ENCODE measurements at places on chromosomes 3 and 15. TPM values are rescaled to one million over a fixed set of nuclear protein-coding genes. Genes with fewer than 3 reads are reported as not detected.

DNA sequence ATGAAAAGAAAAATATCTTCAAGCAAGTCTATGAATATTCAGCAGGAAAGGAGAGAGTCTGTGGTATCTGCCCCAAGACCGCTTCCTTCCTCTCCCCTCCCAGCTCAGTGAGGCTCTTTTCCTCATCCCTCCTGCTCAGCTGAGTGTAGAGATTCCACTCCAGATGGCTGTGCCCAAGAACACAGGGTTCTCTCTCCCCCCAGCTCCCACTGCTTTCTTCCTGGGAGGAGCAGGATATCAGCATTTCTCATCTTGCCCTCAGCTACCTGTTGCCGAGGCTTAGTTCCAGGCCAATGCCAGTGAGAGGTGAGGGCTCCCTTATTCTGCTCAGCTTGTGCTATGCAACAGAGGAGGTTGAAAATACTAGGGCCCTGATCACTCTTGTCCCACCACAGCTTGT, 211.9 kb downstream of the SV2B start:
- peak; percentile 77 for DNase-seq
- H3K36me3 ChIP-seq, result no peaks in the 10 kb centered on the region
- no peaks in the 10 kb centered on the region for H3K4me1 ChIP-seq
- no peak overlapping the region for H3K4me3 ChIP-seq

GRCh38 chr3:158264894-158265293, 155.0 kb downstream of the RSRC1 start:
- no peak overlapping the region for H3K4me3 ChIP-seq
- H3K27ac ChIP-seq, result no peak overlapping the region
- DNase-seq, result no peak
- no peaks in the 10 kb centered on the region for H3K36me3 ChIP-seq

DNA sequence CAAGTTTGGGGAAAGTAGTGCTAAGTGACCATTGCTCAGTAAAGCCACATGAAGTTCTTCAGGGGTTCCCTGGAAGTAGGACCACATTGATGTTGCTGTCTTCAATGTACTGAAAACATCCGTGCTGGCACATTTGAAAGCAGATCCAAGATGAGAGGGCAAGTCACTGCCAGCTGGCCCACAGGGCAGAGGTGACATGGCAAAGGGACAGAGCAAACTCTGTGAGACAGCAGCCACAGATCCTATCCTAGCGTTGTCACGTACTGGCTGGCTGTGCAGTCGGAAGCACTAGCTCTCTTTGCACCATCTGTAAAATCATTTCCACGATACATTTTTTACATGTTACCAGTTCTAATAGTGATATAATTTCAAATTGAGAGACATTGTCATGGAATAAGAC, 13.8 kb downstream of the MUC13 start:
- H3K4me1 ChIP-seq, result no peaks in the 10 kb centered on the region
- DNase-seq, result no peak
- H3K4me3 ChIP-seq, result no peak overlapping the region

DNA sequence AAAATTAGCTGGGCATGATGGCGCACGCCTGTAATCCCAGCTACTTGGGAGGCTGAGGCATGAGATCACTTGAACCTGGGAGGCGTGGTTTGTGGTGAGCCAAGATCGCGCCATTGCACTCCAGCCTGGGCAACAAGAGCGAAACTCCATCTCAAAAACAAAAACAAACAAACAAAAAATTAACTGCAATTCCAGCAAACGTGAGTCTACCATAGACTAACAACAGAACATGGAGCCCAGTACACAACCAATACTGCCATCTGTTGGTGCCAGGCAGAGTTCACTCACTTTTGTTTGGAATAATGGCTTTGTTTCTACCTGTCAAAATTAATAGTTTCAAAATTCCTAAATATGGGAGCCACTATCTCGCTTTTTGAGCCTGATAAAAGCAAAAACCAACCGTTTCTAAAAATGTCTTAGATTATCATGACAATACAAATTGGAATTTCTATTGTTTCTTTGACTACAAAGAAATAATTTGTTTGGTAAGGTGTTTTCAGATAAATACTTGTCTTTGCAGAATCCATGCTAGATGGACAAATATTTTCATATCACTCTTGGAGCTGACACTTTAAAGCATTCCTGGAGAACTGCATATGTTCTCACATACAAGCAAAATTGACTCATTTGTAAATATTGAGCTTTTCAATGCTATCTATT, 45.0 kb downstream of the GPR176 start:
- H3K4me3 ChIP-seq, result no peak overlapping the region
- H3K4me1 ChIP-seq, result no peaks in the 10 kb centered on the region
- no peaks in the 10 kb centered on the region for H3K36me3 ChIP-seq
- H3K27ac ChIP-seq, result no peak overlapping the region
- DNase-seq, result no peak

DNA sequence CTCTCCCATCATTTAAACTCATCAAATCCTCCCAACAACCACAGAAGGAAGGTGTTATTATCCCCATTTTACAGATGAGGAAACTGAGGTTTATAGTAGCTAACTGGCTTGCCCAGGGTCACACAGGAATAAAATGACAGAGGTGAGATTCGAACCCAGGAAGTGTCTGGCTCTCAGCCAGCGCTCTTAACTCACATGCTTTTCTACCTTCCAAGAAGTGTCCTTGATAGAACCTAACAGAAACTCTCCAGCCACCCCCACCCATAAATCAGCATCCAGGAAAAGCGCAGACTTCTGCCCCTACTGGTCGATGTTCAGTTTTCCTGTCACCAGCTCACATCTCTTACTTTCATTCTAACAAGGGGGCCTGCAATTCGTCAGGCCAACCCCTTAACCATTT, 51.7 kb downstream of the SPATA12 start:
- no peak overlapping the region for H3K27ac ChIP-seq
- H3K27me3 ChIP-seq, result peaks cover 3% of the 10 kb centered on the region
- H3K4me3 ChIP-seq, result no peak overlapping the region
- H3K36me3 ChIP-seq, result no peaks in the 10 kb centered on the region
- no peak for DNase-seq
- H3K4me1 ChIP-seq, result no peaks in the 10 kb centered on the region

DNA sequence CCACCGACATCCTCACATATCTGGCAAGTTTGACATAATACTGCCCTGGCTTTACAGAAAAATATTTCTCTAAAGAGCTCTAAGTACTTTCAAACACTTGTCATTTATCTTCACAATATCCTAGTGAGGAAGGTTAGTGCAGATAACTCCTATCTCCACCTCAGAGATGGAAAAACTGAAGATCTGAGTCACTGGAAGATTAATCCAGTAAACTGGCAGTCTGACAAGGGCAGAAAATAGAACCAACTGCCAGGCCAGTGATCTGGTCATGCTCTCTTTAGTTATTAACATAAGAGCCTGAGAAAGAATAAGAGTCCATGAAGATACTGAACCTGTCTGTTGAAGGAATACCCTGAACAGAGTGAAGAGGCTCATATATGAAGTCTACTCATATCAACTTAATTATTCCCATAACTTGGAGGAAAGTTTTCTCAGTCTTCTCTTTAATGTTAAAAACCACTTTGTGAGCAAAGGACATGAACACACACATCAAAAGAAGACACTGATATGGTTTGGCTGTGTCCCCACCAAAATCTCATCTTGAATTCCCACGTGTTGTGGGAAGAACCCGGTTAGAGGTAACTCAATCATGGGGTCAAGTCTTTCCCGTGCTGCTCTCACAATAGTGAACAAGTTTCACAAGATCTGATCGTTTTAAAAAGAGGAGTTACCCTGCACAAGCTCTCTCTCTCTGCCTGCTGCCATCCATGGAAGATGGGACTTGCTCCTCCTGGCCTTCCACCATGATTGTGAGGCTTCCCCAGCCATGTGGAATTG, 61.4 kb downstream of the GOLIM4 start:
- no peak overlapping the region for H3K27ac ChIP-seq
- no peak for DNase-seq
- no peaks in the 10 kb centered on the region for H3K4me1 ChIP-seq
- H3K4me3 ChIP-seq, result no peak overlapping the region
- no peaks in the 10 kb centered on the region for H3K27me3 ChIP-seq

DNA sequence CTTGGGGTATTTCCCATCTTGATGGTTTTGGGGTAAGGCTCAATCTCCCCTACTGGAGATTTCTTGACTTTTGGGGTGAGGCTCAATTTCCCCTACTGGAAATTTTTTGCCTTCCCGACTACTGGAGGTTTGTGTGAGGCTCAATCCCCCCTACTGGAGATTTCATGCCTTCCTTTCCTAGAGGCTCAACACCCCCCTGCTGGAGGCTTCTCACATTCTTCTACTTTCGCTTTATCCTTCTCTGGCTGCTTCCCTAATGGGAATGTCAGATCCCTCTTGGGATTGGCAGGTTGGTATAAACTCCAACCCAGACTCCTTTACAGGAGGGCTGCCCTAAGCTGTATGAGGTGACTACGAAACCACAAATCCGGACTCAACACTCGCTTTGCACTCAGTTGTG, 49.2 kb downstream of the KATNBL1 start:
- H3K36me3 ChIP-seq, result peaks cover 18% of the 10 kb centered on the region
- no peaks in the 10 kb centered on the region for H3K4me1 ChIP-seq
- no peak for DNase-seq
- H3K27me3 ChIP-seq, result no peaks in the 10 kb centered on the region
- H3K4me3 ChIP-seq, result no peak overlapping the region

DNA sequence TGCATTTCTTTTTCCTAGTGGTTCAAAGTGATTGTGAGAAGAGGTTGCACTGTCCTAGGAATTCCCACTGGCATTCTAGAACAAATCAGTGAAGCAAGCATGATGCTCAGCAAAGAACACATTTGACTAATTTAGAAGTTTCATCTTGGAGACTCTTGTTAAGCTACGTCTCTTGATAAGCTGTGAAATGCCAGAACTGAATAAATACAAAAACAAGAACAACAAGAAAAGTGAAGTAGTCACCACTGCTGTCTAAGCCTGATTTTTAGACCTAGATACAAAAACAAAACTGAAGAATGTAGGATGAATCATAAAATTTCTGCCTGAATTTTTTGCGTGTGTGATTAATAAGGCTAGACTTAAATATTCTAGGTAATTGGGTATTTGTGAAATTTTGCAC, 1162.4 kb downstream of the TUSC7 start:
- H3K27ac ChIP-seq, result no peak overlapping the region
- no peaks in the 10 kb centered on the region for H3K27me3 ChIP-seq
- no peak for DNase-seq

- no peaks in the 10 kb centered on the region for H3K36me3 ChIP-seq
- H3K4me3 ChIP-seq, result no peak overlapping the region
- peaks cover 88% of the 10 kb centered on the region for H3K4me1 ChIP-seq
- no peak for DNase-seq
Measured at GRCh38 chr3:187971629-187972028, 182.3 kb upstream of the LPP start.

- no peak overlapping the region for H3K27ac ChIP-seq
- H3K27me3 ChIP-seq, result peaks cover 2% of the 10 kb centered on the region
- H3K36me3 ChIP-seq, result no peaks in the 10 kb centered on the region
- no peak for DNase-seq
Measured at GRCh38 chr3:120793601-120794000, 51.1 kb downstream of the GTF2E1 start.

DNA sequence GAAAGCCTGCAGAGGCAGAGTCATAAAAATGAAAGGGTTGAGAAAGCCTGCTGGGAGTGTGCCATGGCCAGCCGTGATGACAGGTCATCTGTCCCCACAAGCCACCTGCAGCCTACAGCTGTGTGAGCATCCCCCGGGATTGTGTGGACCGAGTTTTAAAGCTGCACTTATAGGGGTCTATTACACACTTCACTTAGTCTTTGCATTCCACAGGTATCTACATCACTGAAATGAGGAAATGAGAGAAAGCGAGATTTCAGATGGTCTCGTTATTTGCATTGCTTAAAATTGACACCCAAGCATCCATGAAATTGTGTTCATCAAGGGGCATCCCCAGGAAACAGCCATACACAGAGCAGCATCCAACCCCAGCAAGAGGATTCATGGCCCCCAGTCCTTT, 137.6 kb upstream of the TRIM42 start:
- no peak for DNase-seq
- no peak overlapping the region for H3K27ac ChIP-seq
- H3K4me3 ChIP-seq, result no peak overlapping the region
- no peaks in the 10 kb centered on the region for H3K27me3 ChIP-seq

- H3K36me3 ChIP-seq, result no peaks in the 10 kb centered on the region
- H3K27ac ChIP-seq, result no peak overlapping the region
- no peak for DNase-seq
Measured at GRCh38 chr3:43413676-43414368, 127.5 kb downstream of the SNRK start.

- no peaks in the 10 kb centered on the region for H3K36me3 ChIP-seq
- H3K27ac ChIP-seq, result no peak overlapping the region
- no peak for DNase-seq
- H3K27me3 ChIP-seq, result no peaks in the 10 kb centered on the region
- no peak overlapping the region for H3K4me3 ChIP-seq
- no peaks in the 10 kb centered on the region for H3K4me1 ChIP-seq
Measured at GRCh38 chr15:51328926-51329325, 9.5 kb downstream of the CYP19A1 start.

GRCh38 chr3:53044371-53044710, 1.5 kb downstream of the SFMBT1 start:
- H3K27ac ChIP-seq, result no peak overlapping the region
- peaks cover 35% of the 10 kb centered on the region for H3K27me3 ChIP-seq
- H3K4me1 ChIP-seq, result peaks cover 4% of the 10 kb centered on the region
- H3K36me3 ChIP-seq, result no peaks in the 10 kb centered on the region
- no peak for DNase-seq

DNA sequence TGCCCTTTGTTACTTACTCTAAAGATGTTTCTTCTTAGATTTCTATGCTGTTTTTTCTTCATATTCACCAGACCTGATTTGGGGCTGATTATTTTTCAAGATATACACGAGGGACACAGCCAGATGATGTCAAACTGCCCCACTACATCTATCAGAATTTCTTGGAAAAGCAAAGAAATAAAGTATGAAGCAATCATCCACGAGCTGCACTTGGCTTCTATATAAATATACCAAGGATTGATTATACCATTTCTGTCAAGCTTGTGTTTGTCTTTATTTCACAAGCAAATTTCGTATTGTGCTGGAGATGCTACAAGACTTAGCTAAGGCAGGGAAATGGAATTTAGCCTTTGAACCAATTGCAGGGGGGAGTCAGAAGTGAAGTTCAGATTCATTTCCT, 715.1 kb upstream of the NR2F2 start:
- H3K4me1 ChIP-seq, result no peaks in the 10 kb centered on the region
- H3K27me3 ChIP-seq, result no peaks in the 10 kb centered on the region
- no peak for DNase-seq
- no peak overlapping the region for H3K4me3 ChIP-seq

- no peak for DNase-seq
- no peak overlapping the region for H3K27ac ChIP-seq
- H3K4me1 ChIP-seq, result no peaks in the 10 kb centered on the region
- H3K27me3 ChIP-seq, result no peaks in the 10 kb centered on the region
Measured at GRCh38 chr15:53681056-53681455, 78.4 kb downstream of the WDR72 start.

Gene ENTPD3
- 1.0 TPM for total RNA-seq

Gene GRK7
- total RNA-seq, result not detected

Gene EPB42
- 2.8 TPM for total RNA-seq

Gene MUSTN1
- total RNA-seq, result 0.85 TPM

Gene CD47
- 103 TPM for total RNA-seq

Gene P3H2
- total RNA-seq, result 5.9 TPM
